ENCODE measurements at places on chromosomes 2 and 18.

DNA sequence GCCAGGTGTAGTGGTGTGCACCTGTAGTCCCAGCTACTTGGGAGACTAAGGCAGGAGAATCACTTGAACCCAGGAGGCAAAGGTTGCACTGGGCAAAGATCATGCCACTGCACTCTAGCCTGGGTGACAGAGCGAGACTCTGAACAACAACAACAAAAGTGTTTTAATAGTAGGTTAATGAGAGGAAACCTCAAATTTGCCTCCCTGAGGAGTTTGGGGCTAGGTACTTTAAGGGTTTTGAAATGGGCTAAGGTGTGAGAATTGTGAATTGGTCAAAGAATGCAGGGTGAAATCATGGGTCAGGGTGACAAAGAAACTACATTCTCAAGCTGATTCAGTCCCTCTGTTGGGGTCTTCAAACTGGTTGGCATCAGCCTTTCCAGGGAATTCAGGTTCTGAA is 60.7 kb upstream of the BOD1L2 start:
- no peak for DNase-seq

DNA sequence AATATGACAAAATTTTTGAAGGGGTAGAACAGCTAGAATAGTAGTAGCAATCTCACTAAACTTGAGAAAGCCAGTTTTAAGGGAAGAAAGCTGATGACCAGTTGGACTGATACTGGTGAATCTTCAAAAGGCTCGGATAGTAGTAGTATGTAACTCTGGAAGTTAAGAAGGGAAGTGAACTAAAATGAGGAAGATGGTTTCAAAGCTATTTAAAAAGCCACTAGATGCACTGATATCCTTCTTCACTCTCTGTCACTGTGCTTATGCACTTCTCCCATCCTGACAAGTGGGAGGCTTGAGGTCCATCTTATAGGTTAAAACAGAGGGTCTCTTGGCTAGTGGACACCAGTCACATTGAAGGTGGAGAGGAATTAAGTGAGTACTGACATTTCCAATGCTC is 141.1 kb downstream of the NCOA1 start:
- DNase-seq = no peak

- no peak for DNase-seq
Observed at GRCh38 chr2:197045115-197045514, 118.6 kb upstream of the PGAP1 start.

DNA sequence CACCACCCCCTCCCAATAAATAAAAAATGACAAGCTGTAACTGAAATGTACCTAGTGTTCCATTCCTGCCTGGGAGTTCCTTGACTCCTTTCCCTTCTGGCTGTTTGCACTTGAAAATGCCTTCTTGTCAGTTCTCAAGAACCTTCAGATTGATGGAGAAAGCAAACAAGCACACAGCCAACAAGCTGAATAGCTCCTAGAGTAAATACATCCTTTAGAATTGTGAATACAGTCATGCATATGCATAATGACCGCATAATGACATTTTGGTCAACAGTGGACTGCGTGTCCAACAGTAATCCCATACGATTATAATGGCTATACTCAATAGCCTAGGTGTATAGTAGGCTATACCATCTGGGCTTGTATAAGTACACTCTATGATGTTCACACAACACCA is 97.0 kb downstream of the LYPD6 start:
- DNase-seq = no peak

GRCh38 chr2:64818664-64819060 is 164.9 kb upstream of the SERTAD2 start:
- no peak for DNase-seq

DNA sequence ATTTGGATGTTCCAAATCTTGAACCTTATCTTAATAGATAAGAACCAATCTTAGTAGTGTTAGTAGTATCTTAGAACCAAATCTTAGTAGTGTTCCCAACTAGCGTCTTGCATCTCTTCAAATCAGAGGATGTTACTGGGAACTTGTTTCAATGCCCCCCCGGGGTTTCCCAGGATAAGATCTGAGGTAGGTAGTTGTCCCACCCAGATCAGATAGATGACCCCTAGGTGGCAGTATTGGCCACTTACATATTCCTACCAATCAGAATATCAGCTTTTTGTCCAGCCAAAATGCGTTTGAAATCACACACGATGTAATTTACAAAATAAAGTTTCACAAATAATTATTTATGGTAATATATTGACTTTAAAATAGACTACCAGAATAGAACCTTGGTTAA is 314.8 kb downstream of the MBD2 start:
- no peak for DNase-seq

GRCh38 chr2:191103774-191104173 is 47.0 kb downstream of the STAT4 start:
- no peak for DNase-seq

- no peak for DNase-seq
Observed at GRCh38 chr2:178542569-178542968, 62.3 kb downstream of the PLEKHA3 start.

DNA sequence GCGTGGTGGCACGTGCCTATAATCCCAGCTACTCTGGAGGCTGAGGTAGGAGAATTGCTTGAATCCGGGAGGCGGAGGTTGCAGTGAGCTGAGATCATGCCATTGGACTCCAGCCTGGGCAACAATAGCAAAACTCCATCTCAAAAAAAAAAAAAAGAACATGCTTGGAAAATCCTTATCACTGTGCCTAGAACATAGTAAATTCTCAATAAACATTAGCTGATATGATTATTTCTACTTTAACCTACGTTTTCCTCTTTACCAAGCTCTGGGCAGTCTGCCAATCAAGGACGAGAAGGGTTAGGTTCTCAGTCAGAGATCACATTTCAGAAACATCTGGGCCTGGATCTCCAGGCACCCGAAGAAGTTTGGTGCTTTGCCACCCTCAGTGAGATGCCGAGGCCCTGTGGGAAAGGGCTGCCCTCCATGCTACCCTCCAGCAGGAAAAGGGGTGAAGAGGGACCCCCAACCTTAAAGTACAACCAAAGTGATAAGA is 107.7 kb downstream of the BCL11A start:
- no peak for DNase-seq

DNA sequence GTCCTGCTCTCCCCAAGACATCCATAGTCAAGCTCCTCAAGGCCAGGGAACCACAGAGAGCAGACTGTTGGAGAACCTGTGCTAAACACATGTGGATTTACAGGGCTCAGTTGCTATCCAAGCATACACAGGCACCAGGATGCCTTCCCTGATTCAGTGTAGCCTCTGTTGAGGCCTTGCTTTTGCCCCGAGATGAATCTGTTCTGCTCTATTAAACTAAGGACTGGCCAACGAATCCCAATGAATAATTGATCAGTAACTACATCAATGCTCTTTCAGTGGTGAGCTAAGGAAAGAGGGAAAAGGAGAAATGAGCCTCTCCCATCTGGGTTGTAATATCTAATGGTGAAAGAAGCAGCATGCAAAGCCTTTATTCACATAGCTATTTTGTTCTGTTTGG is 58.7 kb upstream of the SPTBN1 start:
- DNase-seq = no peak

DNA sequence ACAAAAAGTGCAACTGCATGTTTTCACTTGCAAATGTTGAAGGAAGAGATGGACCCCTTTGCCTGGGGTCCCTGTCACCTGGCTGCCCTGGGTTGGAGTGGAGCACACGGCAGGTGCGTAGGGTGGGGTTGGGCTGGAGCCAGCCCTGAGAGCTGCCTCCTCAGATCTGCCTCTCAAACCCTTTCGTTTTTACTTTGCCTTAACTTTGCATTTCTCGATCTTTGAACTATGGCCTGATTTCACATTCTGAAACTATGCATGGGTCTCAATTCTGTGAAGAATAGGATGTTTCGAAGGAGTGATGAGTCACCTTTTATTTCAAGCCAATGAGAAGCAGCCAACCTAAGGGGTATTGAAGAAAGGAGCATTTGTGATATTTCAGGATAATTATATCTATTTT is 132.8 kb downstream of the ACOXL start:
- no peak for DNase-seq

DNA sequence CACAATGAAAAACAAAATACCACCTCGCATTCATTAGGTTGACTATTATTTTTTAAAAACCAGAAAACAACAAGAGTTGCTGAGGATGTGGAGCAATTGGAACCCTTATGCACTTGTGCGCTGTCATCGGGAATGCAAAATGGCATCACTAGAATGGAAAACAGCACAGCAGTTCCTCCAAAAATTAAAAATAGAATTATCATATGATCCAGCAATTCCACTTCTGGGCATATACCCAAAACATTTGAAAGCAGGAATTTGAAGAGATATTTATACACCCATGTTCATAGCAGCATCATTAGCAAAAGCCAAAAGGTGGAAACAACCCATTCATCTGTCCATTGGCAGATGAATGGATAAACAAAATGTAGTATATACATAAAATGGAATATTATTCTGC is 11.9 kb upstream of the NMUR1 start:
- DNase-seq = no peak

- DNase-seq = no peak
Observed at GRCh38 chr18:26190506-26190905, 35.7 kb upstream of the TAF4B start.

DNA sequence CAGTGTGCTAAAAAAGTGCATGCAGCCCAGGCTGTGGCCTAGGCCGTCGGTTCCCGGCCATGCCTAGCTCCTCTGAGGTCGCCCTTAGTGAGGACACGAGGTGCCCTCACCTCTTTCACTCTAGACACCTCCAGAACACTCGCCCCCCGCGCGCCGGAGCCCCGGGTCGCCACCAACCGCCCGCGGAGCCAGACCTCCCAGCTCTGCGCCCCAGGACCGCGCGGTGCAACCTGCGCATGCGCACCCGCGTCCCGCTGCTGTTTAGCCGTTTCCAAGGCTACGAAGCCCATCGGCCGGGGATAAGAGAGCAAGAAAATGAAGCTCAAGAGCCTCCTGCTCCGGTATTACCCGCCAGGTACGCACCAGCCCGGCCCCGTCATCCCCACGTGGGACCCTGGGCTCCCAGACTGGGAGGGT is at the start of gene DAW1:
TSS of gene DAW1 (plus strand) at position 257 of the 417 bp plus-strand sequence. CDS start at position 316, 59 bp downstream.
- peak; percentile 52 for DNase-seq

DNA sequence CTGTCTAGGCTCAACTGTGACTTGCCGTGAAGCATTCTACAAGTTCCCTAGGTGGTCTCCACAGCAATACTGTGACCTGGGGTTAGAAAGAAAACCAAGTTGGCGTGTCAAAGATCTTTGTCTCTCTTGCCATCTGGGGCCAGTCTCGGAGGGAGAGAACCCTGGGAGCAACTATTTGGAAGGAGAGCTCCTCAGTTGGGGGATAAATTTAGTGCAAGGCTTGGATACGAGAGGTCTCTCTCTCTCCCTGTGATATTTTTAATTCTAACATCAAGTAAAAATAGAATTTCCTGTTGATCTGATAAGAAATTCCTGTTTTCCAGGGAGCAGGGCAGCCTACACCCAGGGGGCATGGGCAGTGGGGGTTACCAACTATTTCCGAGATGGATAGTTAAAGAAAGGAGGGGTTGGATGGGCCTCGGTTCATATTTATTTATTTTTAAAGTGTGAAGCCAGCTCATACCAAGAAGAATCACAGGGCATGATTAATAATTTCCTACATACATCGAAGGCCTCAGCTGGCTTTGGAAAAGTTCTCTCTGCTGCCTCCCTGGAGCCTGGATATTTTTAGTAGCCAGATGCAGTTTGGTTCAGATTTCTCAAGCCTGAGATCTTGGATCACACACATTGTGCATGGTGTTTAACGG is 62.8 kb downstream of the EHD3 start:
- no peak for DNase-seq

DNA sequence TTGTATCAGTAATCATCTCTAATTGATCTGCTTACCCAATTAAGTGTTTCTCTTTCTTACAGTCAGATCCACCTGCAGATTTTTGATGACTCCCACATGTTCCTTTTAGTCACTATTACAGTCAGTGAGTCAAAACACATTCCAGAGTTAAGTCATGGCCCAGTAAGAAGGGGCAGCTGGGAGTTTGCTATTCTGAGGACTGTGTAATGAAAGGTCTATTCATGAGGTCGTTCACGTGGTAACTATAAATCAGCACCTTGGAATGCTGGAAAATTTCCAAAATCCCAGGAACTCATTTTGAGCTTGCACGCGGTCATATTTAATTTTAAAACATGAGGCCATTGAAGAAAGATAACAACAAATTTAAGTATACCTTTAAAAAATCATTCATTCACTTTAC is 252.5 kb downstream of the XIRP2 start:
- peak; percentile 100 for DNase-seq

DNA sequence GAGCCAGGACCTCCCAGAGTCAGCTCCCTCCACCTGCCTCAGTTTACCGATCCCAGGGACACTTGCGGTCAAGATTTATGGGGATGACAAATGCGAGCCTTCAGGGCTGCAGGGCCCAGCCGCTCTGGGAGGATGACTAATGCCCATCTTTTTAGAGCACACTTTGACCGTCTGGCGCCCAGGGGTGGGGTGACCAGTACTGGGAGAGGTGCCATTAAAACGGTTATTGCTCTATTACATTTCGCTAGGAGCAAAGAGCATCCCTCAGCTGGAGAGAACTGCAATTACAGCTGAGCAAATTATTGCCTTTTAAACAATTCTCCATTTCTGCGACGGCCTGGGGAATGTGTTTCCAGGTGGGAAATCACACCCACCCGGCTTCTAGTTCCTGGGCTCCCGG is 42.6 kb upstream of the HPCAL1 start:
- no peak for DNase-seq

DNA sequence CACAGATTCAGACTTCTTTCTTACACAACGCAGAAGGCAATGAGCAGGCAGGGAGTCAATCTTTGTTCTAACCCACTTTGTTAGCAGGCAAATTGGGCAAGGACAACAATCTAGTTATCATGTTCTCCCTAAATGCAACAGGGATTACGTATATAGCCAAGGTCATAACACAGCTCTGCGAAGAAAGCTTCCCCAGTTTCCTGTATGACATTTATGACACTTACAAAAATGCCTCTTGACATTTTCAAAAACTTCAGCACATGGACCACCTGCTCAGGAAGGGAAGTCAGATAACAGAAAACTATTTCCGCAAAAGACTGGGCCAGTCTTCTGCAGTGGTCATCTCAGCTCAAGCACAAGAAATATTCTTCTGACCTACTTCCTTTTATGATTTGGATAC is 106.1 kb downstream of the IRS1 start:
- DNase-seq = no peak

GRCh38 chr2:222318712-222319585 is 20.2 kb upstream of the PAX3 start:
- no peak for DNase-seq

GRCh38 chr2:113847144-113847543 is 42.7 kb upstream of the ACTR3 start:
- no peak for DNase-seq

DNA sequence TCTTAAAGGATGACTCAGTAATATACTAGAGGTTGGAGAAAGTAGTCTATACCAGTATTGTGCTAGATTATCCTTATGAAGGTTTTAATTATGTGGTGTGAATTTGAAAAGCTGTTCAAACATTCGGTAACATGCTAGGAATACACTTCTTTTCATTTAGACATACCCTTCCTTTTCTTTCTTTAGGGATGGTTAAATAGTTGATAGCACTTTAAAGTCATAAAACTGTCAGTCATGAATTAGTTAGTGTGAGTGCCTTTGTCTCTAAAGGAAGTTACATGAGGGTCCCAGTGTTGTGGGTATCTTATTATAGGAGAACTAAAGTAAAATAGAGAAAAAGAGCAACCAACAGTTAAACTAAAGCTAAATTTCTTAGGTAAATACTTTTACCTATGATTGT is 149.3 kb downstream of the CSRNP3 start:
- DNase-seq = no peak

Measured in retinal pigment epithelial cell (primary cell).